ENCODE measurements at places on chromosomes 11 and 22. TPM values are rescaled to one million over a fixed set of nuclear protein-coding genes. Genes with fewer than 3 reads are reported as not detected.

C11orf86 gene
- total RNA-seq, result 50.6 TPM

MRPL23 gene
- 124 TPM for total RNA-seq

YPEL1 gene
- total RNA-seq, result 0.46 TPM

FGF19 gene
- total RNA-seq, result 0.12 TPM

KCTD21 gene
- total RNA-seq, result 7.9 TPM

INSC gene
- 0.07 TPM for total RNA-seq

CRYBB3 gene
- not detected for total RNA-seq

ZNF280B gene
- 1.2 TPM for total RNA-seq

FDXACB1 gene
- 1.8 TPM for total RNA-seq

CACNA1I gene
- 0.07 TPM for total RNA-seq

XKR3 gene
- total RNA-seq, result not detected

SLC22A9 gene
- not detected for total RNA-seq

ART5 gene
- 0.16 TPM for total RNA-seq
